ENCODE measurements at places on chromosomes 12 and 14.
A peak's percentile ranks its signal among the peaks of the same experiment; 100 is the strongest.

GRCh38 chr14:68950111-68950510 is 29.0 kb downstream of the ACTN1 start:
- DNase-seq, result no peak

DNA sequence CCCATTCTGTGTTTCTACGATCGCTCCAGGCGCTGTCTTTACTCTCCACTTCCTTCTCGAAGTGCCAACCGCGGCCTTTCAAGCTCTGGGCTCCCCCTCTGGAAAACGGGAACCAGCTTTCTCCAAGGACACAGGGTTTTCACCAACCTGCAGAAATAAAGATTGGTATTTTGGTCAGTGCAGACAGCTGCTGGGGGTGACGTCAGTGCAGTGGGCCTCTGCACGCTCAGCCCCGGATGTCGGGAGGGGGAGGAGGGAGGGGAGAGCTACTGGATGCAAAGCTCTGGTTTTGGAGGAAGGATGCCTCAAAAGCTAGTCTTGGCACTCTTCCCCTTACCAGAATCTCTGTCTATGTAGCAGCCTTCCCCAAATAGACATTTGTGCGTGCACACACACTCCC is 19.9 kb downstream of the HRK start:
- peak; percentile 53 for DNase-seq

DNA sequence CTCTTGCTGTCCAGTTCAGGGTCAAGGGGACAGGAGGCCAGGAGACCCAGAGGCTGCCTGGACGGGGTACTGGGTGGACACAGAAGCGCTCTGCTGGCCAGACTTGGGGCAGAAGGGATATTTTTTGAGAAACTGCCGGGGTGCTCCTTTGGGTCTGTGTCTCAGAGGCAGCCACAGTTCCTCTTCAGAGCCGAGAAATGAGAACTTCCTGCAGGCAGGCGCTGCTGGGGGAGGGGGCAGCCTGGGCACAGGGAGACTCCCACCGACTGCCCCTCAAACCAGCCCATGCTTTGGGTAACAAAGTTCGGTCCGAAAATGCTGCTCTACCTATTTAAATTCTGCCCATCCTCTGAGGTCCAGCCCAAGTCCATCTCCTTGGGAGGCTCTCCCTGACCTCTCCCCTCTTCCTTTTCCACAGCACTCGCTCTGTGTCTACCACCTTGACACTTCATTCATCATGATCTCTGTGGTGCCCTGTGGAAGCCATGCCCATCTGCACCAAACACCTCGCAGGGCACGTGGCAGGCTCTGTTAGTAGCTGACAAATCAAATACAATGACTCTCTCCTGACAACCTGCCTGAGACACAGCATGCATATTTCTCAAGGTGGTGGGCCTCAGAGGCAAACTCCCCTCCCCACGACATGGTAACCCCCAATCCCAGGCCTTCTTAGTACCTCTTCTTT is 16.4 kb downstream of the HDAC7 start:
- no peak for DNase-seq

DNA sequence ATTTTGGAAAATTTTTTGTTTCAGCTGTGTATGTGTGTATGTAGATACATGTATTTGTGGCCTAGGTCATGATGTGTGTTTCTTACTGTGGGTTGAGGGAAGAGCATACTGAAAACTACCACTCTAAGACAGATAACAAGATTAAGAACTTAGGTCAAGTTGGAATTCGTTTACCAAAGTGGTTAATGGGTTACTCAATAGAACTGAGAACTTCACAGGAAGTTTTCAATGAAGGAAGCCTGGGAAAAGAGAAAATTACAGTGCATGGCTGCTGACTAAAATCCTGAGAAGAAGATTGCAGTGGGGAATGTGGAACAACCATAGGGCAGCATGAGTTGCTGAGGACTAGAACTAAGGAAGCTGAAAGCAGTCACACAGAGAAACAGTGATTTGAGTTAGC is 21.4 kb upstream of the FOXG1 start:
- peak; percentile 53 for DNase-seq

DNA sequence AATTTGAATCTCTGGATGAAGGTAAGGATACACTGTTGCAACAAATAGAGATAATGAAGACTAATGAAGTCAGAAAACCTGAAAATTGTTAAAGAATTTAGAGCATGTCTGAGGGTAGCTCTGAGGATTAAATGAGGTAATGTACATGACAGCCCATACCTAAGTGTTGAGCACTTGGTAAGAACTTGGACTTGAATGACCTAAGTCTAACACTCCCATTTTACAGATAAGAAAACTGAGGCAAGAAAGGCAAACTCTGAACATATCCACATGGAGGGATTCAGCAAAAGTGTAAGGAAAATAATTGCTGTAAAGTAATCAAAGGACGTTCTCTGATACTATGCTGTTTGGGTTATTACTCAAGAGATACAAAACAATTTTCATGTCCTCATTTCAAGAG is 29.0 kb downstream of the PTPRB start:
- no peak for DNase-seq

DNA sequence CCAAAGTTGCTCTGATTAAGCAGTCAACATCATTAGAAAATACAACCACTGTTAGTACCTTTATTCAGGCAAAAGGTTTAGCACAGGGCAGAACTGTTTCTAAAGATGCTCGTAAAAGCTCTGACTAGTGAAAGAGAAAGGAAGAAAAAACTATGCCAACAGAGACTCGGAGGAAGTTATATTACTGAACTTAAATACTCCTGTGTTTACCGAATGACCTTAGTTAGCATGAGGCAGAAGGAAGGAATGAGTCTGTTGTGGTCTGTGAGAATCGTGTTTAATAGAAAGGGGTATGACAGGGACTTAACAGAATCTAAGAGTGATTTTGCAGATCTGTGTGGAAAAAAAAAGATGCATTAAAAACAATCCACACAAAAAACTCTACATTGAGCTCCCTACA is 84.1 kb upstream of the OVCH1 start:
- DNase-seq, result no peak

DNA sequence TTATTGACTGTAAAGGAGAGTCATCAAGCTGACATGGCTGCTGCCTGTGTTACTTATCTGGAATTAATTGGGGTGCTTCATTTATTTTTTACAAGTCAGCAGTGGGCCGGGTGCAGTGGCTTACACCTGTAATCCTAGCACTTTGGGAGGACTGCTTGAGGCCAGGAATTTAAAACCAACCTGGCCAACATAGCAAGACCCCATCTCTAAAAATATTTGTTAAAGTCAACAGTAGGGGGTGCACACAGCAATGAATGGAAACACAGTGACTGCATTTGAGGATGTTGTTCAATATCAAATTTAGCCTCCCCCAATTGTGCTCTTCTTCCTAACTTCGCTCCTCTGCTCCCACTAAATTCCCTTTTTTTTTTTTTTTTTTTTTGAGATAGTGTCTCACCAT is 52.1 kb downstream of the ANKRD9 start:
- no peak for DNase-seq

DNA sequence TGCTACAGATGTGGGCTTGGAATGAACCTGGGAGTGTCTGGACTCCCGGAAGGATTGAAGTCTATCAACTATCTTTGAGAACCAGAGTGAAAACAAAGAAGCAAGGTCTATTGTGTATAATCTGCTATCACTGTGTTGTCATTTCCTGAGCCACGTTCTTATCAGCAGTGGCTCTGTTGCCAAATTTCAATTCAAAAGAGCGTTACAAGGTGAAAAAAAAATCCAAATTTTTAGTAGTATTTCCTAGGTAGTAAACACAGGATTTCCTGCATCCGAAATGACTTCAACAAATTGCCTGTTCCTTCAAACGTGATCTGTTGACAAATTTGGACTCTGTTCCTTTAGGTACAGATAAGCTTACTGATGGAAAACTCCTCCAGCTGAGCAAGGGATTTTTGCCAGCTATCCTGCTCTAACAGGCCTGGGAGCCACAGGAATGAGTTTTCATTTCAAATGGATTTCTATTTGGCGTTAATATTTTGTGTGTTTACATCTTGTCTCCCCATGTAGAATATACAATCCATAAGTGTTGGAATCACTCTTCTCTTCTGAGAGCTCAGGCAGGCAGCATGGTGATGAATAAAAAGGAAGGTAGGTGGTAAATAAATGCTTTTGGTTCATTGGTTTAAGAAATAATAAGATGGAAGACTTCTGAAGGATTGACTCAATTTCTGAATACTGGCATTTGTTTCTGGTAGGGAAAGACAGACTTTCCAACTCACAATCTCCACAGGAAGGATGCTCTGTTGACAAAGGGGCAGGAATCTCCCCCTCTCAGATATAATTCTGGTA is 58.5 kb downstream of the GPR135 start:
- DNase-seq, result no peak

GRCh38 chr12:1731019-1731687 is 40.3 kb downstream of the ADIPOR2 start:
- no peak for DNase-seq

GRCh38 chr12:49537231-49537751 is 1.5 kb upstream of the KCNH3 start:
- DNase-seq, result peak; percentile 81

DNA sequence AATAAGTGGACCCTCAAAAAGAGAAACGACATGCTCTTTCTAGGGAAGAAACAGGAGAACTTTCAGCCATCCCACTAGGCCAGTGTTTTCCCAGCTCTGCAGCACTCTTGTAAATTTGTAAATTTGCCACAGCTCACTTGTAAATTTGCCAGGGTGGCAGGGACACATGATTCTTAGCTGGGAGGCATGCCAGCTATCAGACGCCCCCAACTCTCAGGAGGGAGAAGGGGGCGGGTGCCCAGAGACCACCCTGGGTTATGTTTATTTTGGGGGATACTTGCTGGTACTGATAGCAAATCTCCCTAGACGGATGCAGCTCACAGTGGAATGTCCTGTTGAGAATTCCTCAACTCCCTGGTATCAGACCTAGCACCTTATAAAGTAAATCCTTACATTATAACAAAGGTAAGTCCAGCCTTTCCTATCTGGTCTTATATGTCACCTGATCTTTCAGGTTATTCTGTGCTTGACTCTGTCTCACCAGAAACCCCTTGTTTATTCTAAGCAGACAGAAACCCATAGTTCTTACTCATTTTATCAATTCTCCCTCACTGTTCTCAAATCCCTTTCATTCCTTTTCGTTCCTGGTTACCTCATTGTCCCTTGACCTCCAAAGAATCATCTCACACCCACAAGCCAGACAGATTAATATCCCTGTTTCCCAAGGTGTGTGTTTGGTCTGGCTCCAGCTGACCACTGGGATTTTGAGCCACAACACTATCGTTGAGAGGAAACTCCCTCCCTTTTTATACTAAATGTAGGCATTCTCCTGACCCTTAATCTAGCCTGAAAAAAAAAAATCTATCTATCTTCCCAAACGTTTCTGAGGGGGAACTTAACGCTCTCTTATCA is 69.3 kb upstream of the HMGA2 start:
- DNase-seq, result no peak

DNA sequence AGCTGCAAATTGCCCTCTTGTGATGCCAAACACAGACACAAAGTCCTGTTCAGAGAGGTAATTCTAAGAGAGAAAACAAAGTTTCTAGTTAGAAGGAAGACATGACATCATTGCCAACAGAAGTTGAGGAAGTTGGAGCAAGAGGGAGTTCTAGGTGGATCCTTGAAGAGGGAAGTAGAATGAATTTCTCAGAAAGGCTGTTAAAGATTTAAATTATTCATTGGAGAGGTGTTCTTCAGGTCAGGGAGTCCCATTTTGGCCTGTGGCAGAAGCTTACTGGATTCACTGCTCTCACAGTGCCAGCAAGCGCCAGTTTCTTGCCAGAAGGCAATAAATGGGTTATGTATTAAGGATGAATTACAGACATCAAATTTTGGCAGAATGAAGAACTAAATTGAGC is 15.3 kb downstream of the TSFM start:
- DNase-seq, result no peak

DNA sequence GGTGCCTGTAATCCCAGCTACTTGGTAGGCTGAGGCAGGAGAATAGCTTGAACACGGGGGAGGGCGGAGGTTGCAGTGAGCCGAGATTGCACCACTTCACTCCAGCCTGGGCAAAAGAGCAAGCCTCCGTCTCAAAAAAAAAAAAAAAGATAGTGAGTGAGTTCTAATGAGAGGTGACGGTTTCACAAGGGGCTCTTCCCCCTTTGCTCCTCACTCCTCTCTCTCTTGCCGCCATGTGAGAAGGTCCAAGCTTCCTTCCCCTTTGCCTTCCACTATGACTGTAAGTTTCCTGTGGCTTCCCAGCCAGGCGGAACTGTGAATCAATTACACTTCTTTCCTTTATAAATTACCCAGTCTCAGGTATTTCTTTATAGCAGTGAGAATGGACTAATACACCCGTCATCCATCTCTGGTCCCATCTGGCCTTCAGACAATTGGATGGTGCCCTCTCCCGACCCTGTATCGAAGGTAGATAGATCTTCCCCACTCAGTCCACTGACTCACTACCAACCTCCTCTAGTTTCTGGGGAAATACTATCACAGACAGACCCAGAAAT is 27.0 kb upstream of the RCOR1 start:
- DNase-seq, result no peak

DNA sequence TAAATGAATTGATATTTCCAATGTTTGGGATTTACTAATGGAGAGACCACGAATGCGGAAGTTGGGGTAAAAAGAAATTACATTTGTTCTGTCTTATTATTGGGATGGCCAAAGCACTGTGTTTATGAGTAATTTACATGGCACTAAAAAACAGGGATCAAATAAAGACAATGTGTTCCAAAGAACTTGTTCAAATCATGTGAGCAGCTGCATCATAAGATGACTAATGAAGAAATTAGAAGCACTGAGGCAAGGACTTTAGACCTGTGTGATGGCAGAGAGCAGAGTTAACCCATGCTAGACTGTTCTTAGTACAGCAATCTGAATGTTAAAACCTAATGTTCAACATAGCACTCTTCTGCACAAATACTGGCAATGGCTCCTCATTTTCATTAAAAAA is 34.3 kb upstream of the DCN start:
- DNase-seq, result no peak

- no peak for DNase-seq
Measured at GRCh38 chr12:34108967-34109366, 86.7 kb downstream of the ALG10 start.

- no peak for DNase-seq
Measured at GRCh38 chr12:11812586-11813437, 163.3 kb downstream of the ETV6 start.

GRCh38 chr14:93368996-93369712 is 22.2 kb downstream of the COX8C start:
- DNase-seq, result no peak

GRCh38 chr14:36700651-36701050 is 39.0 kb downstream of the PAX9 start:
- DNase-seq, result no peak

GRCh38 chr12:49019443-49020324 is 1.1 kb upstream of the PRKAG1 start:
- peak; percentile 84 for DNase-seq

- DNase-seq, result no peak
Measured at GRCh38 chr12:12606781-12607589, 4.7 kb upstream of the CREBL2 start.

DNA sequence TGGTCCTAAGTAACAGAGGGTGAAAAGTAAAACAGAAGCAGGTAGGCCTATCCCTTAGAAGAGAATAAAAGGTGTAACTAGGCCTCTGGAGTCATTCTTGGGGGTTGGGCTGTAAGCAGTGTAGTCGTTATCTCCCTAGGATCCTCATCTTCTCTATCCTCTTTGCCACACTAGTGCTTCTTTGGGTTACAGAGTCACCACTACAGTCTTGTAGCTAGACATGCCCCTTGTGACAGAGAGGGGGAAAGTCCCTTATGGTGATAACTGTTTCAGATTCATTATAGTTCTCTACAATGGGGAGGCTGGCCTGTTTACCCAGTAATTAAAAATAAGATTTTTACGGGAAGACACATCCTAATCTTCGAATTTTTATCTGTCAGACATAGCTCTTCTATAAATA is 16.4 kb upstream of the SRP54 start:
- no peak for DNase-seq
